ENCODE measurements at places on chromosomes 7 and 10.

DNA sequence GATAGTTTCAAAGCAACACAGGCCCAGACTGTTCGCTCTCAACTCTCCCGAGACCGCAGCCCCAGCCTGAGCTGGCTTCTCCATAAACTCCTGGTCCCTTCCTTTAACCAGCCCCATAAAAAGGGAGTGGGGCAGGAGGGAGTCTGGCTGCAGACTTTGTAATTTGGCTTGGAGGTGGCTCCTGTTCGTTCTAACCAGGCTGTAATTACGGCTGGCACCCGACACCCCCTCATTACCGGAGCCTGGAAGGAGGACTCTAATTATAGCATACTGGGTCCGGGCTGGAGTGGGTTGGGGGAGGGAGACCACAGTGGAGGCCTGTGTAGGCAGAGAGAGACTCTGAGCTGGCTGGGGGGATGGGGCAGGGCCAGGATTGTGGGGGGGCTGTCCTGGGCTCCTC is 49.7 kb downstream of the UNC5B start:
- no peak for DNase-seq

- DNase-seq = no peak
Measured at GRCh38 chr7:2950578-2950977, 93.1 kb downstream of the CARD11 start.

- peak; percentile 26 for DNase-seq
Measured at GRCh38 chr10:22714479-22715289, at the start of gene PIP4K2A. Gene PIP4K2A, minus strand, starts transcription at chr10:22714578. Its CDS starts 252 bp downstream, at chr10:22714326.

- no peak for DNase-seq
Measured at GRCh38 chr7:8338206-8338605, 76.2 kb upstream of the ICA1 start.

DNA sequence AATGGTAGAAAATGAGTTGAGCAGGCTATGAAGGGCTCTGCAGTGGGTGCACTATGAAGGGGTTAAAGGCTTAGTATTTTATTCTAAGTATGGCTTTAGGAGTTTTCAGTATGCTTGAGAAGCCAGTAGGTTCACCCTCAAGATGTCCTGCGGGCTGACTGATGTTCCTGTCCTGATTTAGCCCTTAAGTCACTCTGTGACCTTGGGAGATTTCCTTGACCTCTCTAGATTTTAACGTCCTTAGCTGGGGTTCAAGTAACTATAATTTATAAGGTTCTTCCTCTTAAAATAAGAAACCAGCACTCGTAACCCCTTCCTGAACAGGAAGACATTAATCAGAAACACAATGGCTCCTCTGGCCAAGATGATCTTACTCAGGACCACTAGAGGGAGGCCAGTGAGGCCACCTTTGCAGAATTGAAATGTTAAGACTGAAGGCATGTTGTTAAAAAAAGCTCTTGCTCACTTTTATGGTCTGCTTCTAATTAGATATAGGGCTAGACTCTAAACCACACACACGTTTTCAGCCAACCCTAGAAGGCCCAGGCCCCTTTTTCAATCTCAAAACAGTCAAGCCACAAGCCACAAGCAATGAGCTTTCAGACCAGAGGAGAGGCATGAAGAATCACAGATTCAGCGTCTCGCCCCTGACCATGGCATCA is 41.9 kb downstream of the CDK1 start:
- no peak for DNase-seq

- no peak for DNase-seq
Measured at GRCh38 chr7:47887016-47887640, 61.1 kb downstream of the PKD1L1 start.

GRCh38 chr10:44298713-44299112 is 86.2 kb downstream of the CXCL12 start:
- DNase-seq = no peak

- DNase-seq = peak; percentile 46
Measured at GRCh38 chr10:124647421-124648130, 96.6 kb downstream of the FAM53B start.

- DNase-seq = no peak
Measured at GRCh38 chr7:136342251-136342650, 365.1 kb upstream of the MTPN start.

DNA sequence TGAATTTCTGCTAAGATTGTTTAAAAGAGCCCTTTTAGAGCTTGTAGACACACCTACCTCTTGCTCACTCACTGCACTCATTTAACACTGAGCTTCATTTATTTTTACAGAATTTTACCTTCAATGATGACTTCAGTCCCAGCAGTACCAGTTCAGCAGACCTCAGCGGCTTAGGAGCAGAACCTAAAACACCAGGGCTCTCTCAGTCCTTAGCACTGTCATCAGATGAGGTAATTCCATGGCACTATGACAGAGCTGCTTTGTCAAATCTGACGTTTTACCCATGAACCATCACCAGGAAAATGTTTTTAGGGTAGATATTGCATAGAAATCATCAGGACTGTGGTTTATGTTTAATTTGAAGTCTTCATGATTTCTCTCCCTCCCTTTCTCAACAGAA is 38.2 kb downstream of the PON1 start:
- no peak for DNase-seq

GRCh38 chr10:119331061-119331460 is 123.7 kb downstream of the GRK5 start:
- no peak for DNase-seq

- no peak for DNase-seq
Measured at GRCh38 chr7:5467645-5468044, 44.0 kb upstream of the TNRC18 start.

GRCh38 chr10:64306729-64307327 is 785.6 kb downstream of the REEP3 start:
- no peak for DNase-seq

GRCh38 chr7:141301544-141301943 is 227.7 kb downstream of the TMEM178B start:
- no peak for DNase-seq

- no peak for DNase-seq
Measured at GRCh38 chr10:6721964-6722615, 142.0 kb upstream of the PRKCQ start.

DNA sequence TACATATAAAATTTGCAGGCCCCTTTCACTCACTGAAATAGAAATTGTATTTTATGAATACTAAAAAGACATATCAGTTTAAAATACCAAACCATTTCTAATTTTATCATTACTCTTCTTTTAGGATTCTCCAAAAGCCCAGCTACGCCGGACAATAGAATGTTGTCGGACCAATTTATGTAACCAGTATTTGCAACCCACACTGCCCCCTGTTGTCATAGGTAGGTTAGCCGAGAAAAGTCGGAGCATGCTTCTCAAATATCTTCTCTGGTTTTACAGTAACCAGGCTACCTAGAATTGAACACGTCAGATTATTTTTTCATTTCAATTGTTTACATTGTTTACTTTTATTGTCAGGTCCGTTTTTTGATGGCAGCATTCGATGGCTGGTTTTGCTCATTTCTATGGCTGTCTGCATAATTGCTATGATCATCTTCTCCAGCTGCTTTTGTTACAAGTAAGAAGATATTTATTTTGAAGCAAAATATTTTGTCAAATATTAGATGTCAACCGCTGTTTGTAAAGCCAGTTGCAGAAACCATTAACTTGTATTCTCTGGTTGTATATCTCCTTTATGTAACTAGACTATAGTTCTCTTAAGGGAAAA is 57.6 kb downstream of the MMRN2 start:
- DNase-seq = no peak

DNA sequence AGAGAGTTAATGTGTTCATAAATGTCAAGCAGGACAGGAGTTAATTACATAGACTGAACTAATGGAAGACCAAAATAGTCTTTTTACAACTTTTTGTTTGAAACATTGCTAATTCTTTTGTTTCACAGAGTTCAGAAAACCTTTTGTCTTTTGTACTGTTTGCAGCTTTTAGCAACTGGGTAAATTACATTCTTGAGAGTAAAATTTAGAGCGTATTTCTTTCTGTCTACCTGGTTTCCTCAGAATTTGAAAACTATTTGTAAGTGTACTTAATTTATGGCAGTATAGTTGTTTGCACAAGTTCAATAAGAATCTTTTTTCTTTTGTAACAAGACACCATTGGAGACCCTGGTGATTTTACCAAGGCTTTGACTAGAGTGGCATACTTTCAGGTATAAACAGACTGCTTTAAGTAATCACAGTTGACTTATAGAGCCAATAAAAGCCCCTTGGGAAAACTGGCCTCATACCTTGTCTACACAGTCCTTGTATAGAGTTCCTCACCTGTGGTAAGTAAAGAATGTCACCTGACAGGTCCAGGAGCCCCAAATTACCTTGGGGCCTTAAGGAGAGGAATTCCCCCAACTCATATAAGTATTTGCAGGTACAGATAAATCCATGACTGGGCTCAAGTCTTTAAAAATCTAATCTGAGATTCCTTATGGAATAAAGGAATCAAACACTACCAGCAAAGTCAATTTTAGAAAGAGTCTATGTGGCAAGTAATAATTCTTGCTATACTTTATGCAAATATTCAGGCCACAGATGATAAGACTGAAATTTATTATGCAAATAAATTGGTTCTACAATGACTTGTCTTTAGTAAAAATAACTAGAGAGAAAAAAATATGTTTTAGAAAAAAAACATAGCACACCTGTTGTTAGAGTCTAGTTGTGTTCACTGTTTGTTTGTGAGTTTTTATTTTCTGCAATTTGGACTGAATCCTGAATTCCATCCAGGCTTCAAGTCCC is 23.6 kb upstream of the CREB3L2 start:
- no peak for DNase-seq

DNA sequence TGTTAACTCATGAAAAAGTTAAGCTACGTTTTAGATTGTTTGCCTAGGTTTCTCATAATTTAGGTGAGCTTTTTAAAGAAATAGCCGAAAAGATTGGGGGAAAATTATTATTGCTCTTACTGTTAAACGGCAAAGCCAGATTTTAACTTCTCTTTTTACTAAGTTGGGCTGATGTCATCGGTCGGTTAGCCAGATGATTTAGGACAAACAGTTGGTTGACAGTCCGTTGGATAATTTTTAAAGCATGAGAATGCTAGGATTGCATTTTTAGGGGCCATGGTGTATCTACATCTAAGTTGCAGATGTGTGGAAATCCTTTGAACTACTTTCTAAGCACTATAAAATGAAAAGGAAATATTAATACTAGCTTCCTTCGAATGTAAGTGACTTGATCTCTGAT is 280.9 kb upstream of the AKR1E2 start:
- DNase-seq = no peak

DNA sequence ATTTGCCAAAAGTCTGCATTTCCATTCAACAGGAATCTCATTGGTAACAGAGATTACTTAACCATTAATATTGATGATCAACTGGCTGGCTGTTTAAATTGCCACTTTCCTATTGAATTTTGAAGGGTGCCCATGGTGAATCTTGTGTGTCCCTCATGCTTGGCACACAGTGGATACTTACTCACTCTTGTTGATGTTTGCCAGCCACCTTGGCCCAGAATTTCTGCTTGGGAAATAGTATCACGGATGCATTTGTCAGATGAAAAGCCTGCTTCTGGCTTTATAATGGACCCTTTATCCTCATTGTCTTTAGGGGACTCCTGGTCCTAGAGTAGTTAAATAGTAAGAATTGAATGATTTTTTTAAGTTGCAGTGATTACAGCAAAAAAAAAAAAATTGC is 52.0 kb downstream of the MMRN2 start:
- DNase-seq = no peak

- DNase-seq = no peak
Measured at GRCh38 chr7:148746135-148746534, 47.4 kb downstream of the CUL1 start.

GRCh38 chr7:116739307-116739706 is 67.3 kb downstream of the MET start:
- no peak for DNase-seq

Data from NK-92 treated with Interleukin-12 subunit alpha and Interleukin-12 subunit beta, amount 100 ng/mL, for 24 hours (cell line).